ENCODE measurements at places on chromosomes 11 and 22.

DNA sequence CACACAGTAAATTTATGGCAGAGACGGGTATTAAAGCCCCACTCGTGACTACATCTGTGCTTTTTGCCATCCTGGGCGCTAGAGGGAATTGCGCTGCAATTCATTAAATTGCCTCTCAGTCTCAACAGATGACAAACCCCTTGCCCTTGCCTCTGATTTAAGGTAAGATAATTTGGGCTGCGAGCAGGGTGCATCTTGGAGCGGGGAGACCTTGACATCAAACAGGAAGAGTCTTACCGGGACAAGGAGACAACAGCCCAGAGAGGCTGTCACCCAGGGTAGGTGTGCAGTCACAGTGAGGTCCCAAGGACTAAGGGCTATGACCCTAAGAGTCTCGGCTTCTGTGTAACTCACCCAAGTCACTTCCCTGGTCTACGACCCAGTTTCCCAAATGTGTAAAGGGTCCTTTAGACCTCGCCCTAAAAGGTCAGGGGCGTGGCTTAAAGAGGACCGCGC is 449 bp upstream of the TOM1 start:
- no peak for DNase-seq

DNA sequence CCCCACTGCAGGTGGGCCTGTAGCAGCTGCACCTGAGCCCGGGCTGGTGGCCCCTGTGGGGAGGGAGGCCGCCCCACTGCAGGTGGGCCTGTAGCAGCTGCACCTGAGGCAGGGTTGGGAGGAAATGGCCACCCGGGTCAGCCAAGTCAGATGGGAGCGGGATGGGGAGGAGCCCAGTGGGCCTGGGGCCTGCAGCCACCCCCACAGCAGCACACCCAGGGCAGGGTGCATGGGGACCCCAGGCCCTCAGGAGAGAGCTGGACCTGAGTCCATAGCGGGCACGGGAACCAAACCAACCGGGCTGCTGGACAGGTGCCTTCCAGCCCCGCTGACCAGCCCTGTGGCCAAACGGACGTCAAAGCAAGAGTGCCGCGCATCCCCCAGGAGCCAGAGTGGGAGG is 61.7 kb downstream of the BRD1 start:
- DNase-seq = no peak

DNA sequence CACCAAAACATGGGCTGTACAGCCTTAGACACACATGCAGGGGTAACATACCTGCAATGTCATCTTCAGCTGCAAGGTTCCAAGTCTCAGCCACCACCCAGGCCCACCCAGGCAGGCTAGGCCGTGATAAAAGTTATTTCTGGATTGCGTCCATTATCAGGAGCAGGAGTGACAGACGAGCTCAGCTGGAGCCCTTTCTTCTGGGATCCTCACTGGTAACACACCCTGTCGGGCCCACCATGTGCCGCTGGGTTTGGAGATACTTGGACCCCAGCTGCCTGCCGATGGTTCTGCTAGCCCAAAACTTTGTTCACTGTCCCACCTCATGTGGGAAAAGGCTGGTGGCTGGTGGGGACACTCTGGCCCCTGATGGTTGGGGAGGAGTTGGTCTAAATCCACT is 24.8 kb downstream of the TMPRSS5 start:
- no peak for DNase-seq

GRCh38 chr22:33409079-33409478 is 350.9 kb upstream of the SYN3 start:
- DNase-seq = no peak

DNA sequence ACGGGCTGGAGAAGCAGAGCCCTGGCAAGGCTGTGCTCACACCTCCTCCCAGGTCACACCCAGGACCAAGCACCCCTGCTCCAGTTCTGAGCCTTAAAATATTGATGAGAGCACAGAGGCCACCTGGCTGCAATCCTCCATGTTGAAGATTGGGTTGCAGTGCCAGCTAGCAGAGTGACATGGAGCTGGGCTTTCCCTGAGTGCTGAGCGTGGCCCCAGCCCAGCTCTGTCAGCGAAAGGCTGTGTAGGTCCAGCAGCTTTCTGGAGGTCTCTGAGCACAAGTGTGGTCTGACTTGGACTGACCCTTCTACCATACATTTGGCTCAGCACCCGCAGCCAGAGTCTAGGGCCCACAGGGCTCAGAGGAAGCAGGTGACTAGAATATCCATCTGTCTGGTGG is 4.0 kb upstream of the CHKA start:
- no peak for DNase-seq

DNA sequence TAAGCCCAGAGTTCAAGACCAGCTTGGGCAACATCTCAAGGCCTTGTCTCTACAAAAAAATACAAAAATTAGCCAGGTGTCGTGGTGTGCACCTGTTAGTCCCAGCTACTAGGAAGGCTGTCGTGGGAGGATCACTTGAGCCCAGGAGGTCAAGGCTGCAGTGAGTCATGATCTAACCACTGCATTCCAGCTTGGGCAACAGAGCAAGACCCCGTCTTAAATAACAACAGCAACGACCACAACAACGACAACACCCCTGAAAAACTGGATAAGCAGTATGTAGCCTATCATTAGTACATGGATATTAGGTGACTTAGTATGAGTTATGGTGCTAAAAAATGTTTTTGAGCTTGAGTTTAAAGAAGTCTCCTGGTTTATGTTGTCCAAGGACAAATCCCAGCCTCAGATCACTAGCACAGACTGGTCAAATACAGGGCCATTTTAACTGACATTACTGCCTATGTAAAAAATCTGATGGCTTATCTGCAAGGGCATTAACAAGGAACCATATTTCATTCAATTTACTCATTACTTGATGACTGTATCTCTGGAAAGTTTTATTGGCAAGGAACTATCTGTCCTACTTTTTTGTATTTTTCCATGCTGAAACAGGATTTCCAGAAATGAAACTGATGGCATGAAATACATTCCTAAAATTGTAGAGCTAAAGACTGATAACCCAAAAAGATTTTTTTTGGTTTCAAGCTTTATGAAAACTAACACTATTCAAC is 23.4 kb downstream of the C2CD3 start:
- DNase-seq = no peak

DNA sequence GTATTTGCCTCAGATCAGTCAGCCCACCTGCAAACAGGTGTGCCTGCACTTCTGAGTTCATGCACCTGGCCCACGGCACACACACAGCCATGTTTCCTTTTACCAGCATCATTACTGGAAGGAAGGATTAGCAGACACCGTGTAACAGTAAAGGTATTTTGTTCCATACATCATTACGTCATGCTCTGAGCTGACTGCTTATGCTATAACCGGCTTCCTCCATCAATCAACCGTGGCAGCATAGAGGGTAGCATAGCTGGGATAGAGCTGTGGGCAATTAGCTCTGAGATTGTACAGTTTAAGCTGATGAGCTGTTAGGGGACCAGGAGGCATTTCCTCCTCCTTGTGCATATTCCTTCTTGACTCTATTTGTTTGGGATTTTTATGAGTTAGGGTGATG is 102.4 kb downstream of the ME3 start:
- DNase-seq = no peak

GRCh38 chr22:40178417-40179409 is 988 bp downstream of the TNRC6B start:
- DNase-seq = no peak

DNA sequence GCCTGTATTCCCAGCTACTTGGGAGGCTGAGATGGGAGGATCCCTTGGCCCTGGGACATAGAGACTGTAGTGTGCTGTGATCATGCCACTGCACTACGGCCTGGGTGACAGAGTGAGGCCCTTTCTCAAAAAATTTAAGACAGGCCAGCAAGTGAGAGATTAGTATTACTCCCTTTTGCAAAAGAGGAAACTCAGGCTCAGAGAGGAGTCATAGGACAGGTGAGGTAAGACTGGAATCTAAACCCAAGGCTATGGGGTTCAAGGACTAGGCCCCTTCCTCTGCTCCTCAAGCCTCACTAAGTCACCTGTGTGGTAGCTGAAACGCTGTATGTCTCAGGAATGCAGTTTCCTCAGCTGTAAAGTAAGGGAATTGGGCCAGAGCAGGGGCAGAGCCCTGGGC is 1.6 kb upstream of the P2RY2 start:
- no peak for DNase-seq

GRCh38 chr11:114813189-114813718 is 134.9 kb downstream of the NXPE2 start:
- DNase-seq = no peak

- no peak for DNase-seq
Measured at GRCh38 chr11:121420398-121420797, 31.7 kb upstream of the SORL1 start.

- DNase-seq = no peak
Measured at GRCh38 chr11:2419638-2420501, 19.3 kb downstream of the TSSC4 start.

DNA sequence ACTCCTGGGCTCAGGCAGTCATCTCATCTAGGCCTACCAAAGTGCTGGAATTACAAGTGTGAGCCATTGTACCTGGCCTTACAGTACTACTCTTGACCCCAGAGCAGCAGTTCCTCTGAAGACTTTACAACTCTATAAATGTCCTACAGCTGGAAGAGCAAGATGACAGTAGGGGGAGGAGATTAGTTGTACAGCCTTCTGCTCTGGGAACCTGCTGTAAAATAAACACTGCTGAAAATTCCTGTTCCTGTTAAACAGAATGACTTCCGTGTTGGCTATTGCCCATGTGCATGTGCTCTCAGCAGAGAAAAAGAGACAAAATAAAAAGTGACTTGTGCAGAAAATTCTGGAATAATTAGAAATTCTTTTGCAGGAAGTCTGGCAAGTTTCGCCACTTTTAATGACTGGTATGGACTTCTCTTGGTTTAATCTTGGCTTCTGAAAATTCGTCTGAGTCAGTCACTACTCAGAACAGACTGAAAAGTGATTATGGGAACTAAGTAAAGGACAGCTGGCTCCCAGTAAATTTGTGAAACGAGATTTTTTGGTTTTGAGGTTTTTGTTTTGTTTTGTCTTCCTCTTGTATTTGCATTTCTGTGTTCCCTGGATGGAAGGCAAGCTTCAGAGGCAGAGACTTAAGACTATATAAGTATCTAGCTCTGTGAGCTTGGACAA is 955.7 kb downstream of the DLG2 start:
- DNase-seq = no peak

GRCh38 chr11:78140392-78141077 is 1.1 kb upstream of the ALG8 start:
- no peak for DNase-seq

DNA sequence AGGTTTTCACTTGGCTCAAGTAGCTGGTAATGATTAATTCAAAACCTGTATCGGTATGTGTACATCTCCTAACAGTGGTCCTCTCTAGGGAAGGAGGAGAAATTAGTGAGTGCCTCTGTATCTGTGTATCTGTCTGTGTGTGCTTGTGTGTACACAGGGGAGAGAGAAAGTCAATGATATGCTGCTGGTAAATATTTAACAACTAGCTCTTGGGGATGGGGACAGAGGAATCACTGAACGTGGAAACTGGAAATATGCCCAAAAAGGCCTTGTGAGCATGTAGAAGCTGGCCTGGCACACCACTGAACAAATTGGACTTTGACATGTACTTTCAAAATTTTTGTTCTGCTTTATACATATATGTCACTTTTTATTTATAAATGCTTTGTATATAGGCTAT is 214.0 kb upstream of the SYN3 start:
- DNase-seq = no peak

- DNase-seq = no peak
Measured at GRCh38 chr11:45036733-45037132, 86.0 kb upstream of the TP53I11 start.

DNA sequence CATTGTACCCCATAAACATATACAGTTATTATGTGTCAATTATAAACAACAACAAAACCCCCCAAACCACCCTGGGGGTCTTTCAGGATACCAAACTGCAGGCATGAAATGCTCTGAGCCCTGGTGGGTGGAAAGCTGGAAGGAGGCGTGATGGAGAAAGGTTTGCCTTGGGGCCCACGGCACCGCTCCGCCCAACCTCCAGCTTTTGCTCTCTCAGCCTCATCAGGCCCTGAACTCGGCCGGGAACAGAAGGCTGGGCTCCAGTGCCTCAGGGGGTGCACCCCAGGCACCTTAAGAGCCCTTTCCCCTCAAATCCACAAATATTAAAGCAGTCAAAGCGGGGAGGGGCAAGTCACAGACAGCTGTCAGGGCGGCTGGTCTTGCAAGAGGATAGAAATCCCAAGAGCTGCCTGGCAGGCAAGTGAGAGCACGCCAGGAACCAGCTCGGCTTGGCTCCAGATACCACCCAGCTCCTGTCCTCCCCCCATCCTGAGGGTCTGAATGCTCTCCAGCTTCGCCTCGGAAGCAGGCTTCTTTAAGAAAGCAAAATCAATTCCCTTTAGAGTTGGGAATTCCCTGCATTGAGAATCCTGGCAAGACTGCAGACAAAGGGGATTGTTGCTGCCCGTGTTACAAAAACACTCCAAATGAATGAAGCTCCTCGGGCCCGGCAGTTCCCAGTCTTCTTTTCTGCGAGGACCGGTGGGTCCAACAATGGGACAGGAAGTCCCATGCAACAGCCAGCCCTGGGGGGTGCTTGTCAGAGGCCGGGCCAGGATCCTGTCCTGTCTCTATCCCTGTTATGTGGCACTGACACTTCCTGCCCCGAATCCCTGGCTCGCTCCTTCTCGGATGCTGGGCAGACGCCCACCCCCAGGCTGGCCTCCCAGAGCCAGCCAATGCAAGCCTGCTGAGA is 80.8 kb downstream of the NAT10 start:
- no peak for DNase-seq

DNA sequence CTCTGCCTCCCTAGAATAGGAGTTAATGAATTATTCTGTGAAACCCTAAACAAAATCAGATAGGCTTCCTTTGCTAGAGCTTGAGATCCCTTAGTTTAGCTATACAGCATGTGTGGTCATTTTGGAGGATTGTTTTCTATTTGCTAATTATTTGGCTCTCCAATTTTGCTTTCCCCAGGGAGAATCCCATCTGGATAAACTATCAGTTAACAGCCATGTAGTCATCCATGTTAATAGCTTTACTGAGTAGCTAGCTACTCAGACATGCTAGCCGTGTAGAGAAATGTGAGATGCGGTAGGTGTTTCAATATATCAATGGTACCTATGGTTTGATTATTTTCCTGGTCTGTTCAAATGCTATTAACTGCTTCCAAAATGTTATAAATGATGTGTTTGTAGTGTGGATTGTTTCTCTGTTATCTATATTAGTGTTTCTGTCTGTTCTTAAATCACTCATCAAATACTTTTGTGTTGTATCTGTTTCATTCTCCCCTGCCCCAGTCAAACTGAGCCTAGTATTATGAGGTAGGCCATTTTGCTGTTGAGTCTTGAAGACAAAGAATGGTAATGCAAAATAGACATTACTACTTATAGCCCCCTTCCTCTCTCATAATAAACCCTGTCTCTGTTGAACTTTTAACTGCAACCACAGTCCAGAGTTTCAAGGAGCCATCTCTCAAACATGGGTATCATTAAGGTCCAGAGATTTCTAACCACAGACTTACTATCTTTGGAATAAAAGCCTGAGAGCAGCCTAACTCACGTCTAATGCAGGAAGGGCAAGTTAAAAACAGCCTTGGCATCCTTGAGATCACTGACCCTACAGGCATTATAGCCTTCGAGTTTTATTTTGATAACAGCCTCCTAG is 56.1 kb upstream of the GRAMD1B start:
- DNase-seq = no peak

- DNase-seq = no peak
Measured at GRCh38 chr11:124623861-124624525, 1.3 kb downstream of the TBRG1 start.

GRCh38 chr11:1786466-1786865 is 22.7 kb upstream of the CTSD start:
- no peak for DNase-seq
